ENCODE measurements at places on chromosomes 2 and 18.

DNA sequence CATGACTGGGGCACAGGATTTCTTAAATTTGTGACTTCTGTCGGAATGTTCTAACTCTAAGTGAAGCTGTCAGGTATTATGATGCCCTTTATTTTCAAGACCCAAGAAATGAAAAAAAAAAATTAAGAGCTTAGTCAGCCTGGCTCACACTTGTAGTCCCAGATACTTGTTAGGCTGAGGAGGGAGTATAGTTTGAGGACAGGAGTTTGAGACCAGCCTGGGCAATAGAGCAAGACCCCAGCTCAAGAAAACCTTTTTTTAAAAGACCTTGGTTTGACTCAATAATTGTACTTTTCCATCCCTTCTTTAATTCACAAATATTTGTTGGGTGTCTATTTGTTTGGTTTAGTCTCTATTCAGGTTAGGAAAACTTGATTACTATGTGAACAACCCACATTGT lies 310.0 kb downstream of the STK39 start:
- no peak for DNase-seq

DNA sequence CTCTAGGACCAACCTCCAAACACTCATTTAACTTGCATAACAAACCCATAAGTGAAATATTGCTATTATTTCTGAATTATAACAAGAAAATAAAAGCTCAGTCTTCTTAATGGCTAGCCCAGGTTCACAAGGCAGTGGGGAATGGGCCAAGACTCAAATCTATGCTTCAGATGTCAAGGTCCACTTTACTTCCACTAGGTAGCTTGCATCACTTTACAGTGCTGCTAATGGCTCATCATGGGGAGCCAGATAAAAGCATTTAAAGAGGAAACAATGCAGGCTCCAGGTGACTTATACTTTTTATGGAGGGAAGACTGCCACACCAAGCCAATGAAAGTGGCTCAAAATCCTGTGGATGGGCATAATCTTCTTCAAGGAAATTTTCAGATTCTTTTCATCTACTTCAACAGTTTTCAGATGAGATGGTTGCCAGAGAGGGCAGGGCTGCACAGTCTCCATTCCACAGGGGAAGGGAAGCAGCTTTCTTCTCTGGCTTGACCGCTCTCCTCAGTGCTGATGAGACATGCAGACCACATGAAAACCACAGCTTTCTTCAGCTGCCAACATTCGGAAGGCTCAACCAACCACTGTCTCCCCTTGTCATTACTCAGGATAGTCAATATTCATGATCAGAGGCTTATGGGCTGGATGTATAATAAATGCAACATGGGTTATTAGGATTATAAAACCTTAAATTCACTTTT lies 361.9 kb upstream of the MEX3C start:
- DNase-seq: no peak

DNA sequence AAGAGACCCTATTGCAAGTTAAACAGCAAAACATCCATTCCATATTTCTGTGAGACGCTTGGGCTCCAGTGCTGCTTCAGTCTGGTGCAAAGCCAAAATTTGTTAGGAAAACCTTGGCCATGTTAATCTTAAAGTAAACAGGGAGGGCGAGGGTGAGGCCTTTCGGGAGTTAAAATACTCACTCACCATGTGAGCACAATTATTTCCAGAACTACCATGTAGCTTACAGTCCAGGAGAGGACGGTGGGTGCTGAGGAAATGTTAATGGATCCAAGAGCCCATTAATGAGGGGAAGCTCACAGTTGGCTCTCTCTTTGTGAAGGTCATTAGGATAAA lies 286.4 kb downstream of the SLC8A1 start:
- no peak for DNase-seq

DNA sequence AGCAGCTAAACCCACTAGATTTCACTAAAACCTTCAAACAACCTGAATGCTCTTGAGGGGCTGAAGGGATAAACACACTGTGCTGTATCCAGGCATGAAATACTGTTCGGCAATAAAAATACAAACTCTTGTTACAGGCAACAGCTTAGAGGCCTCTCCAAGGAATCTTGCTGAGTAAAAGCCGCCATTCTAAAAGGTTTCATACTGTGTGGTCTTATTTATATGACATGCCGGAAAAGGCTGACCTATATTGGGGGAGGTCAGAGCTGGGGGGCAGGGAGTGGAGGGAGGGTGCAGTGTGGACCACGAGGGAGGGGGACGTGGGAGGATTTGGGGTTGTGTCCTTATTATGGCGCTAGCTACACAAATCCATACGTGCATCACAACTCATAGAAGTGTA lies 136.2 kb downstream of the MBP start:
- DNase-seq: no peak

DNA sequence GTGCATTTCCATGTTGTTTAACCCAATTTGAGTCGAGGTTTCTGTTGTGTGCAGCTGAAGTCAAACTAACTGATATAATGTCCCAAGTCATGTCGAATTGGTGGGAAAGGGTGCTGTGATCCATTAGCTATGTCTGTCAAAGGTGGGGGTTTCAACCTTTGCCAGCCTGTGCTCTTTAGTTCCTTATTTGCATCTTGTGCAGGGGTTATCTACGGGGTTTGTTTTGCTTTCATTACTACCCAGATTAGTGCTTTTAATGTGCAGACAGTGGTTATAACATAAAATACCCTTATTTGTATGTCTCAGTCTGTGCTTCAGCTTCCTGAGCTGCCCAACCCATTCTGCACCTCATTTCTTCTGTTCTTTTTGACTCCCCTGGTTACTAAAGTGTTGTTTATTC lies 271.9 kb upstream of the CXCR4 start:
- DNase-seq: no peak

GRCh38 chr2:208415897-208416296 lies 9.3 kb downstream of the PTH2R start:
- DNase-seq: no peak

GRCh38 chr18:76451396-76452331 lies 43.4 kb downstream of the ZNF516 start:
- no peak for DNase-seq

DNA sequence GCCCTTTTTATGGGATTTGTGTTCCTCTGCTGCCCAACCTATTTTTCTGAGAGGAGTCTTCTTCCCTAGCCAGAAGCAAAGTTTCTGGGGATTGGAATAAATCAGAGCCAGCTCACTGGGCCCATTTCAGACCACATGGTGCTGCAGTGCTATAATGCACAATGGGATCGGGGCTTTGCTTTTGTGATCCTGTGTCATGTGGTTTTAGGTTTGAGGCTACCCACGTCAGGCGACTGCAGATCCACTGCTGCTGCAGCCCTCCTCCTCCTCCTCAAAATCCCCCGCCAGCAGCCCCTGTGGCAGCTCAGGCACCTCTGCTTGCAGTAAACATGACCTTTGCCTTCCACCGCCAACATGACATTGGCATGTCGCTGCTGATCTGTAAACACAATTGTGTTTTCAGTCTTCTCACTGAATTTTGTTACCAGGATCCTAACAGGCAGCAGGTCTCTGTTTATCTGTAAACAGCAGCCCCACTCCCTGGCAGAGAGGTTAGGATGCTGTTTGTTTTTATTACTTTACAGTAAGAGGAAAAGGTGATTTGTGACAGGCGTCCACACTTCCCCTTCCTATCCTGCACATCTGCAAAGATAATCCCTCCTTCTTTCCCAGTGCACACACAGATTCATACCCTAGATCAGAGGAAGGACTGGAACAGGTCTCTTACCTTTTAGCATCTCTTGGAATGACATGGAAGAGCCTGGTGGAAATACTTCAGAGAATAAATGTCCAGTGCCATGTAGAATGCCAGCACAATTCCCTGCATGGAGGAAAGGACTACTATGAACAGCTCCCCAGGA lies 130.8 kb downstream of the FOXI3 start:
- DNase-seq: no peak

- DNase-seq: no peak
These were observed 5.5 kb downstream of the VSNL1 start for GRCh38 chr2:17545680-17546613.

DNA sequence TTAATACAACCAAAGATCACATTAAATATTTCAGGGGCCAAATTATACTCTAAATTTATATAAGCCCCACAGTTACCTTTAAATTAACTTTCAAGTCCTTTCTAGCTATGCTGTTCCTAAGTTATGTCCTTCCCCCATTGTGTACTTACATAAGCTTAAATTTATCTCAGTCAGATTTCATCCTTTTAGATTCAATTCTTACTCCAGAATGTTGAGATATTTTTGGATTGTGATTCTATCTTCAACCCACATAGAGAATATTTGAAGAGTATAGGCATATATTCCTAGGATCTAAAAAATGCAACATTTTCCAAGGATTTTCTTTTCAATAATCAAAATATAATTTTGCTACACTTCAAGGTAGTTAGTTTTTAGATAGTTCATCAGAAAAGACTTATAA lies 242.8 kb downstream of the KCNE4 start:
- no peak for DNase-seq

DNA sequence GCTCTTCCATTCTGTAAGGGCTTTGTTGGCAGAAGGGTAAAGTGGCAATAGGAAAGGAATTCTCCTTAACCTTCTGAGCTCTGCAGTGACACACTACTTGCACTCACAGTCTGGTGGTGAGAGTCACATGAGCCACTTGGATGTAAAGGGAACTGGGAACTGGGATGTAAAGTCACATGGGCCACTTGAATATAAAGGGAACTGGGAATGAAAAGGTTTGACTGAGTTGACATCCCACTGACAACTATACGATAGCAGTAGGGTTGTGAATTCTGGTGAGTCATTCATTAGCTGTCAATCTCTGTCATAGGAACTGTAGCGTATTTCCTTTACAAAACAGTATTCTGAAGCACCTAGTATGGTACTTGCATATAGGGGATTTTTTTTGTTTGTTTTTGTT lies 5.5 kb downstream of the RPE start:
- DNase-seq: no peak

GRCh38 chr18:49999128-49999527 lies 185.8 kb upstream of the ACAA2 start:
- no peak for DNase-seq

DNA sequence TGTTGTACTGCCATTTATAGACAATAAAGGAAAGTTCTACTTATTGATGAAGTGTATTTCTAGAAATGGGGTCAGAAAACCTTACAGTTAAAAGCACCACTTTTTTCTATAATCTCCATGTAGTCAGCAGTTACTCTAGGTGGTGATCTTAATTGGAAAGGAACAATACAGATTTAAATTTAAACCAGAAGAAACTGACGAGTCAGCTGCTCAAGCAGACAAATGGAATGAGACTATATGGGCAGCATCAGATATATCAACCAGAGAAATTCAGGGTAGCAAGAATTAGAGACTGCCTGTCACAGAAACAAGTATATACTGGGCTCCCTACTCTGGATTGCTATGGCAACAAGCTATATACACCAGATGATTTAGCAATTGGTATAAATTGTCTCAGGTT lies 99.6 kb upstream of the SCG2 start:
- DNase-seq: no peak

GRCh38 chr2:44748-45341 lies 1.5 kb downstream of the FAM110C start:
- DNase-seq: no peak

GRCh38 chr18:66819235-66819634 lies 215.3 kb upstream of the CDH19 start:
- no peak for DNase-seq

DNA sequence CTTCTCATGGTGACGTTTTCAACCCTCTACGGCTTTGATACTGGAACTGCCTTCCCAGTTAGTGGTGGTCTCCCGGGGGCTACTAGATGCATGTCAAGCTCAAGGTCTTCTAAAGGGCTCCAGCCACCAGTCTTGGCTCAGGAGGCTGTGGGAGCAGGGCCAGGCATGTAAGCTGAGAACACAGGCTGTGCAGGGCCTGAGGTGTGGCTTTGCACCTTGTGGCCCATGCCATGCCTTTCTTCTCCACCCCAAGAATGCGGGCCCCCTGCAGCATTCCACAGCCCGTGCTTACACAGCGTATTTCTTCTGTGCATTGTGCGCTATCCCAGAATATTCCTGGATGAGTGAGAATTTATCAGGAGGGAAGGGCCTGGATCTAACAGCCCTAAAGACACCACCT lies 144.9 kb downstream of the SEPTIN10 start:
- DNase-seq: no peak

- DNase-seq: no peak
These were observed 657.2 kb downstream of the IRS1 start for GRCh38 chr2:226142463-226142862.

- no peak for DNase-seq
These were observed 8.8 kb downstream of the RALB start for GRCh38 chr2:120261387-120262006.

DNA sequence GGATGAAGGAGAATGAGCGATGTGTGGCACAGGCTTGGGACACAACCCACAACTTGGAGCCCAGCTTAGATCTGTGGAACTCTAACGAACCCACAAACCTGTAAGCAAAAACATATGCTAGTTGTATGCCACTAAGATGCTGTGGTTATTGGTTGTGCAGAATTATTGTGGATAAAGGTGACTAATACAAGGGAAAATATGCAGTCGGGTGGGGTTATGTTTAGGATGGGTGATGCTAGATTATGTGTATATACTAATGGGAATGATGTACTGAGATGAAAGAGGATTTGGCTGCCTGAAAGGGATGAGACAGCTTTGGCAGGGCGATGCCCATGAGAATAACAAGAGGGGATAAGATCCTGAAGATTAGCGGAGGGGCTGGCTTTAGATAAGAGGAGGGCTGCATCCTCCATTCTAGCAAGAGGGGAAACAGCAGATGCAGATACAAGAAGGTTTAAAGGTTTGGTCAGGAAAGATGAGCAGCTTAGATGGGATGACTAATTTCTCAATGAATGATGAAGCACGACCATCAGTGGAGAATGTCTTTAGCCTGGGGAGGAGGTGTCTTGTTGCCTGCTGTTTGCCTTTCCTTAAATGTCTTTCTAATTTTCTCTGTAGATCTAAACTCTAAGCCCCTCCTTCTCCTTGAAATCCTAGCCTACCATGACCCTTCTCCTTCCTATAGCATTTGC lies 49.6 kb downstream of the GALNT14 start:
- no peak for DNase-seq

DNA sequence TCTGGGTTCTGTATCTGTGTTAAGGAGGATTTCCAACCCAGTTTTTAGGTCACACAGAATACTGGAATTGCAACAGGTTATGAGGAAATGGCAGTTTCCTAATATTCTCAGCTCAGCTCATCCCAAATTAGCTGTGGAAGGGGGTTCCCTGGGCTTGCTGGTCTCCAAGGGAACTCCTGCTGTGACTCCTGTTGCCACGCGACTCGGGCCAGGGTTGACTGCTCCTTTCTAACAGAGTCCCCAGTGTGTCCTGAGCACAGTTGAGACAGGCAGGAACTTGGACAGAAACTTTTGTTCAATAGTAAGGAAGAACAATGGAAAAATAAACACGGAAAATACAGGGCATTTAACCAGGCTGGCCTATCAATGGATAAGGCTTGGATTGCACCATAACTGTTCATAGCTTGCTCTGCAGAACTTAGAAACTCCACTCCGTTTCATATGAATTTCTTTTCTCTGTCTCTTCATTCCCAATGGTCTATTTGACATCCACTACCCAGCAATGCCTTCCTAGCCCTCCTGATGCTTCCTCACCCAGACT lies 3.8 kb upstream of the ROCK2 start:
- no peak for DNase-seq

- DNase-seq: no peak
These were observed 26.2 kb upstream of the SPOPL start for GRCh38 chr2:138475277-138475776.

GRCh38 chr2:231914077-231914690 lies 12.0 kb downstream of the NPPC start:
- no peak for DNase-seq

GRCh38 chr2:134676960-134677359 lies 41.8 kb downstream of the TMEM163 start:
- DNase-seq: no peak
